CD4-positive, alpha-beta memory T cell (primary cell): ENCODE measurements at places on chromosomes 3 and 15. TPM values are rescaled to one million over a fixed set of nuclear protein-coding genes. Genes with fewer than 3 reads are reported as not detected.

DNA sequence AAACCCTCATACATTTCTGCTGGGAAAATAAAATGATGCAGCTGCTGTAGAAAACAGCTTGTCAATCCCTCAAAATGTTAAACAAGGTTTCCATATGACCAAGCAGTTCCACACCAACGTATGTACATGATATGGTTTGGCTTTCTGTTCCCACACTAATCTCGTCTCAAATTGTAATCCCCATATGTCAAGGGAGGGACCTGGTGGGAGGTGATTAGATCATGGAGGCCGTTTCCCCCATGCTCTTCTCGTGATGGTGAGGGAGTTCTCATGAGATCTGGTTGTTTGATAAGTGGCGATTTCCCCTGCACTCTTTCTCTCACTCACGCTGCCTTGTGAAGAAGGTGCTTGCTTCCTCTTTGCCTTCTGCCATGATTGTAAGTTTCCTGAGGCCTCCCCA, 100.6 kb upstream of the SLC24A5 start:
- H3K27ac ChIP-seq: no peak overlapping the region
- no peaks in the 10 kb centered on the region for H3K4me1 ChIP-seq
- no peaks in the 10 kb centered on the region for H3K36me3 ChIP-seq
- H3K4me3 ChIP-seq: no peak overlapping the region

DNA sequence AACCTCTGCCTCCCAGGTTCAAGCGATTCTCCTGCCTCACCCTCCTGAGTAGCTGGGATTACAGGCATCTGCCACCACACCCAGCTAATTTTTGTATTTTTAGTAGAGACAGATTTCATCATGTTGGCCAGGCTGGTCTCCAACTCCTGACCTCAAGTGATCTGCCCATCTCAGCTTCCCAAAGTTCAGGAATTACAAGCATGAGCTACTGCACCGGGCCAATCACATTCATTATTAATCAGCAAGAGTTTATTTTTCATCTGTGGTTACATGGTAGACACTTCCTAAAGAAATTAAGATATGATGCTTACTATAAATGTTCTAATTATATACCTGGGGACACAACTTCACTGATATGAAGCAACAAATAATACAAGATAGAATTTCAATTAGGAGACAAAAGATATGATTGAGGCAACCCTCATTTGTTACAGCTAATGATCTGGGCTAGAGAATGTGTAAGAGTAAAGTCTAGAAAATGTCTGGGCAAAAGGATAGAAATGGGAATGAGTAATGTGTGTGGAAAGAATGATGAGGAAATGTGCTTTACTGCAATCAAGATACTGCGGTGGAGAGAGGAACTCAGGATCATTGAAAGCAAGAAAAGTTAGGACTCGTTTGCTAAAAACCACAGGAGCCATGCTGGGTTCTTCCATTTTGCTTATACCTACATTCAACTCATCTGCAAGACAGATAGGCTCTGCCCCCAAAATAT, 366.8 kb downstream of the ZIC1 start:
- no peak overlapping the region for H3K27ac ChIP-seq
- H3K4me1 ChIP-seq: no peaks in the 10 kb centered on the region
- DNase-seq: no peak
- H3K36me3 ChIP-seq: no peaks in the 10 kb centered on the region
- no peaks in the 10 kb centered on the region for H3K27me3 ChIP-seq

The TMC3 gene
- not detected for total RNA-seq

The EAF2 gene
- 5.7 TPM for total RNA-seq

The VIPR1 gene
- 93.6 TPM for total RNA-seq

The WDR93 gene
- not detected for total RNA-seq
